Karpas-422 (cell line): ENCODE measurements at places on chromosomes 7 and 10.

DNA sequence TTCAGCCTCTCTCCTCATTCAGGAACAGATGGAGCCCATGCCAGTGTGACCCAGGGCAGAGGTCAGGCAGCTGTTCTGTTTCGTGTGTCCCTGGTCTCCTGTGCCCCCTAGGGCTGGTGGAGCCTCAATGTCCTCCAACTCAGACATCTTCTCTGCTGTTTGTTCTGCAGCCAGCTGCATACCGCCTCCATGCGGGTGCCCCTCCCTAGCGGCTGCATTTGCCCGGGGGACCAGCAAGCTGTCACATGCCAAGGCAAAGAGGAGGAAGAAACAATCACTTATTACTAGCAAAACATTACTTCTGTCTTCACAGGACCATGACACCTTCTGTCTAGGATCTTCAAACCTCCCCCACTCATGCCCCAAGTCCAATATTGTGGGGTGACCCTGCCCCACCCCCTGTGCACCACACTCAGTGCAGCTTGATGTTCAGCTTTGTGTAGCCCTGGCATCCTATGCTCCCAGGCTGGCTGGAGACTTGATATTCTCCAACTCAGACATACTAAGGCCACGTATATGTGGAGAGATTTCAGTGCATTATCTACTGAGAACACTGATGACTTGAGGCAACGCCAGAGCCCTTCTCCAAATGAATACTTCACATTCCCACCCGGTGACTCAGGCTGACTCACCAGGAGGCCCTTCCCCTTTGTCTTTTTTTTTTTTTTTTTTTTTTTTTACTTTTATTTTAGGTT is 188.9 kb downstream of the SKIDA1 start:
- no peak for DNase-seq

DNA sequence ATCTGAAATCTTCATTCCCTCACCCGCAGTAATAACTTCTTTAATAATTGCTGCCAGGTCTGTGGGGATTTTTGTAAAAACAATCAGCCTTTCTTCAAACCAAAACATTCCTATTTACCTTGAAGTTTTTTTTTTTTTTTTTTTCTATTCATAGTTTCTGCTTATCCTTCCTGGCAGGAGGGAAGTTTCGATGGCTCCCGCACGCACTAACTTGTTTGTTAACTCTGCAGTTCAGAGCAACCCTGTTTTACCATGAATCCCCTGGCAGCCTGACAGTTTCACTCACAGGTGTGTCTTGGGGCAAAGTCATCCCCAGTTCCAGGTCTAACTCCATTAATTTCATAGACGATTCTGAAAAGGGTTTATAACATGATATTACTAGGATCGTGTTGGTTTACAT is 149.3 kb downstream of the KLF6 start:
- no peak for DNase-seq

GRCh38 chr7:132359743-132360142 is 216.5 kb downstream of the PLXNA4 start:
- DNase-seq, result no peak

- DNase-seq, result no peak
These were observed 457.6 kb upstream of the COBL start for GRCh38 chr7:51774178-51774577.

GRCh38 chr10:26821699-26822570 is 38.8 kb downstream of the ABI1 start:
- no peak for DNase-seq

DNA sequence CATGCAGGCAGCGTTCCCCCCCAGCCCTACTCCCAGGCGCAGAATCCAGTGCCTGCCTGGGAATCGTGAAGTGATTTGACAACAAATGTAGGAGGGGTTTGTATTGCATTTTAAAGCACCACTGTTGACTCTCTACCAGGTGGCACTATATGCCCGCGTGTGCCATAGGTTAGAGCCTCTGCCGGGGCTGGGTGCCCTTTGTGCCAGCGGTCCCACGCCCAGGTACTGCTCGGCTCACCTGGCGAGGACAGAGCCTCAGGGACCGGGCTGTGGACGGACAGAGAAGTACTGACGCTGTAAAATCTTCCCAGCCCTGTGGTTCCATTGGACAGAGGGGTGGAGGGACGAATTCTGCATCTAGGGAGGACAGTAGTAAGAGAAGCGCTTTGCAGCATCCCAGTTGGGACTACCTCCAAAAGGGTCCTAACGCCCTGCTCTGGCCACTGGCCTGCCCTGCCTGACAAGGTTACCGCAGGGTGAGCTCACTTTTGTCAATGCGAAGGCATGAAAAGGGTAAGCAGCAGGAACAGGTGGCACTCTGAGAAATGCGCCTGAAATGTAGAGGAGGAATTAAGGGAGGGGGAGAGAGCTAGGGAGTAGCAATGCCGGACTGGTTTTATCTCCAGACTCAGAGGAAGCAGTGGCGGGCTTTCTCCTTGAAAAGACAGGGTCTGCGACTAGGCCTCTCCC is 788 bp upstream of the CACNA2D1 start:
- DNase-seq, result no peak

- DNase-seq, result no peak
These were observed 90.4 kb downstream of the TAF3 start for GRCh38 chr10:7908541-7909210.

DNA sequence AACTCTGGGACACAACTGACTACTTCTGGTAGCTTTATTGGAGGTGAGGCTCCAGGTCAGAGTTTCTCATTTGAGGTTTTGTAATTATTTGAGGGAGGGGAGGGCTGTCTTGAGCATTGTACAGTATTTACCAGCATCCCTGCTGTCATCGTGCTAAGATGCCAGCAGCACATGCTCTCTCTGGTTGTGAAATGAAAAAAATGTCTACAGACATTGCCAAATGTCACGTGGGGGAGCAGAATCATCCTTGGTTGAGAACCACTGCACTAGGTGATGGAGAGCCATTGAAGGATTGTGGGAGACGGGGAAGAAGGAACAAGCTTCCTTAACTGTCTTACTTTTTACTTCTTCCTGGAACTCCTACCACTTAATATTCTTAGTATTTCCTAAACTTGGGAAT is 5.0 kb downstream of the SEPTIN7 start:
- no peak for DNase-seq

DNA sequence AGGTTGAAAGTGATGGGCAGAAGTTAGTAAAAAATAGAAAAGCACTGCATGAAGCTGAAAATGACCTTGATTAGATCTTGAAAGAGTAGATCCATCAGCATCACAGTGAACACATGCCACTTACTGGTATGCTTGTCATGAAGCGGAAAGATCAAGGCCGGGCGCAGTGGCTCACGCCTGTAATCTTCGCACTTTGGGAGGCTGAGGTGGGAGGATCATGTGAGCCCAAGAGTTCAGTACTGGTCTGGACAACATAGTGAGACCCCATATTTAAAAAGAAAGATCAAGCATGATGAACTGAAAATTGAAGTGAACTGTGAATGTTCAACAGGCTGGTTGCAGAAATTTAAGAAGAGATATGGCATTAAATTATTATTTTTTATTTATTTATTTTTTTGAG is 18.0 kb downstream of the LCOR start:
- no peak for DNase-seq

DNA sequence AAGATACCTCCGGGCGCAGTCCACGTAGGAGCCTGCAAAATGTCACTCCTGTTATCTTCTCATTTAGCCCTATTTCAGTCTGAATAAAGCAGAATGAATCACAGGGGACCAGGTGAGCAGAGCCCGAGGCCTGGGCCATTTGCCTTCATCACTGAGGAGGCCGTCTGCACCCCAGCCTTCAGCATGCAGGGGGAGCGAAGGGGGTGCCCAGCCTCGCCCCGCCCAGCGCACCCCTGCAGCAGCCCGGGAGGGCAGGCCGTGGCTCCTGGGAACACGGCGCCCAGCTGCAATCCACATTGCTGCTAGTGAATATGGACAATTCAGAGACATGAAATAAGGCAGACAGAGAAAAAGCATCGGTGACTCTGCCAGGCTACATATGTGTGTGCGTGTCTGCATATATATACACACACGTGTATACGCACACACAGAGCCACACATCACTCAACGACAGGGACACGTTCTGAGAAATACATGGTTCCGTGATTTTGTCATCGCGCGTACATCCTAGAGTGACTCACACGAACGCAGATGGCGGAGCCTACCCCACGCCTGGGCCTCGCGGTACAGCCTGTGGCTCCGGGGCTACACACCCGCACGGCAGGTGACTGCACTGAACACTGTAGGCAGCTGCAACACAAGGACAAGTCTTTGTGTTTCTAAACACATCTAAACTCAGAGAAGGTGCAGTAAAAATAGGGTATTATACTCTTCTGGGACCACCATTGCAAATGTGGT is 15.2 kb upstream of the ELFN1 start:
- DNase-seq, result no peak

- DNase-seq, result no peak
These were observed 9.5 kb downstream of the GHRHR start for GRCh38 chr7:30973292-30973691.

DNA sequence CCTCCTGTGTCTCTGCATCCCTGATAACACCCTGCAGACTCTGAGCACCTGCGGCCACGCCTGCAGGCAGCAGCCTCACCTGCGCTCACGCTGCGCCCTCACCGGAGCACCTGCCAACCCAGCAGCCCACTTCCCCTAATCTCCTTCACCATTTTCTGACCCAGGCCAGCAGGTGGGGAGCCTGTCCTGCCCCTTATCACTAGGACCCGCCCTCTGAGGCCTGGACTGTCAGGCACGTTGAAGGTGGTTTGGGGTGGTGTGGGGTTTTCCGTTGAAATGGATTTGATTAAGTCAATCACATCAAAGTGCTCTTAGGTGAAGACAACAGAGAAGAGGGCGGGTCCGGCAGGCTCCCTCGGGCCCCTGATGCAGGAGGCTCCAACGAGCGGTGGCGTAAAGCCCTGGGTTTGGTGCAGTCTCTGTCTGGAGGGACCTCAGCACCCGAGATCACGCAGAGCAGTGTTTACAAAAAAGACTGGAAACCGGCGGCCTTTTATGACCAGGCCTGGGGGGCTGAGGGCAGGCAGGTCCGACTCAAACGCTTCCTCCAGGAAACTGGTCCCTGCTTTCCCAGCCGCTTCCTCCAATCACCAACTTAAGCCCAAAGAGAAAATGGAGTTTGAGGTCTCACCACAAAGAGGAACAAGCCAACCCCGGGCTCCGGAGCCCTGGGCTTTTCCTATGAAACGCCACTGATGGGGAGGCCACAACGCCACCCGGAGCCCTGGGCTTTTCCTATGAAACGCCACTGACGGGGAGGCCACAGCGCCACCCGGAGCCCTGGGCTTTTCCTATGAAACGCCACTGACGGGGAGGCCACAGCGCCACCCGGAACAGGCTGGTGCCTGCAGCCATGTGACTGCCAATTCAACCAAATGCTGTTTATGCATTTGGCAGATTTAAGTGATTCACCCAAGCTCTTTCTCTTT is 45.5 kb downstream of the DPYSL4 start:
- no peak for DNase-seq
